ENCODE measurements at places on chromosomes 4 and X. TPM values are rescaled to one million over a fixed set of nuclear protein-coding genes. Genes with fewer than 3 reads are reported as not detected.

MMRN1 gene
- 3,426 TPM for total RNA-seq

GRCh38 chr4:5976921-5977320, 41.3 kb downstream of the C4orf50 start:
- no peak for DNase-seq

PCDH18 gene
- 0.38 TPM for total RNA-seq

- DNase-seq: no peak
Observed at GRCh38 chrX:124338733-124339514, 6.5 kb downstream of the TEX13D start.

DNA sequence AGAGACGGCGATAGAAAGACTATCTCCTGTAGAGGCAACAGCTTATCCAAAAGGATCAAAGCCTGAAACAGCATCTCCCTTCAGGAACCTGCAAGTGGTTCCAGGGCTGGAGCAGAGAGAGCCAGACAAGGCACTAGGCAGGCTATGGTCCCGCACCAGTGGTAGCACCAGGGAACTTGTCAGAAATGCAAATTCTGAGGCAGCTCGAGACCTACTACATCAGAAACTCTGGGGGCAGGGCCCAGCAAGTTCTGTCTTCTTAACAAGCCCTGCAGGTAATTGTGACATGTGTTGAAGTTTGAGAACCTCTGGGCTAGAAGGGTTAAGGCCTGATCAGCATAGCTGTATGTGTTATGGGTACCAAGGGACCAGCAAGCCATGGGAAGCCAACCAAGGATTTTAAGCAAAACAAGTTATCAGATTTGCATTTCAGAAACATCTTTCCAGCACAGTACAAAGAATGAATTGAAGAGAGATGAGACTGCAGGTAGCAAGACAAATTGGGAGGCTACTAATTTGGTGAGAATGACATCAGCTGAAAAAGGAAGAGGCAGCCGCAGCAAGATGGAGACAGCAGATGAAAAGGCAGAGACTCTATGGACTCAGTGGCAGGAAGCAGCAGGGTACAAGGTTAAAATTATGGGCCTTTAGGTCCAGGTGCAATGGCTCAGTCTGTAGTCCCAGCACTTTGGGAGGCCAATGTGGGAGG, 139.7 kb downstream of the TSPAN5 start:
- no peak for DNase-seq

DNA sequence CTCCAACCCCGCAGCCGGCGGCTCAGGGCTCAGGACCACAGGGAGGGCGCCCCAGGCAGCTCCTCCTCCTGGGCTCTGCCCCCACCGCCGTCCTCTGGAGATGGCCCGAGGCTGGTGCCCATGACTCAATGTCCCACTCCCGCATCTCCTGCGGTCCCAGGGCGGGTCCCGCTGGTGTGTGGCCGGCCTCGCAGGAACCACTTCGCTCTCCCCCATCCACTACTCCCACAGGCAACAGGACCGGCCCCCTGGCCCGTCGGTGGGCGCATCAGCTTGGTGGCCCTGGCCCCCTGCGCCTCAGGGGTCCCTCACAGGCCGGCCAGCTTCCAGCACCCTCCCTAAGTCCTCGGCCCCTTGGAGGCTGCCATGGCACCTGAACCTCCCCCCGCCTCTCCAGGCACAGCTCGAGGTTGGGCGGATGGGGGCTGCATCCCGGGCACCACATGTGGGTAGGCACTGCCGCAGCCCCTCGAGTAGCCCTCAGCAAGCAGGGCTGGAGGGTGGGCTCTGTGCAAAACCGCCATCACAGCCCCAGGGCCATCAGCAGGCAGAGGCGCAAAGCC, 22.8 kb upstream of the SPON2 start:
- no peak for DNase-seq

DNA sequence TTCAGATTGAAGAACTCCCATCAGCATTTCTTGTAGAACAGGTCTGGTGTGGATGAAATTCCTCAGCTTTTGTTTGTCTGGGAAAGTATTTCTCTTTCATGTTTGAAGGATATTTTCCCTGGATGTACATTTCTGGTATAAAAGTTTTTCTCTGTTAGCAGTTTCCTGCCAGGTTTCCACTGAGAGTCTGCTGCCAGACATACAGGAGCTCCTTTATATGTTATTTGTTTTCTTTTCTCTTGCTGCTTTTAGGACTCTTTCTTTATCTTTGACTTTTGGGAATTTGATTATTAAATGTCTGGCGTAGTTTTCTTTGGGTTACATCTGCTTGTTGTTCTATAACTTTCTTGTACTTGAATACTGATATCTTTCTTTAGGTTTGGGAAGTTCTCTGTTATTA, 486.5 kb downstream of the ARAP2 start:
- no peak for DNase-seq

DNA sequence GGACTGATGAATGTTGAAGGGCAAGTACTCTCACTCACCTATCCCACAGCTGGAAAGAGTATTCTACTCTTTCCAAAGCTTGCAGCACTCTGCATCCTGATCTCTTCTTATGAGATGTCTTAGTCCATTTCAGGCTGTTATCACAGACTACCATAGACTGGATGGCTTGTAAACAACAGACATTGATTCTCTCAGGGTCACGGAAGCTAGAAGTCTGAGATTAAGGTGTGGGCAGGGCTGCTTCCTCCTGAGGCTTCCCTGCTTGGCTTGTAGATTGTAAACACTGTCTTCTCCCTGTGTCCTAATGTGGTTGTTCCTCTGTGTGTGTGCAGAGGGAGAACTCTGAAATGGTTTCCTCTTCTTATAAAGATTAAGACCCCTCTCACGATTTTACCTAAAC, 131.2 kb downstream of the MXRA5 start:
- DNase-seq: no peak

DNA sequence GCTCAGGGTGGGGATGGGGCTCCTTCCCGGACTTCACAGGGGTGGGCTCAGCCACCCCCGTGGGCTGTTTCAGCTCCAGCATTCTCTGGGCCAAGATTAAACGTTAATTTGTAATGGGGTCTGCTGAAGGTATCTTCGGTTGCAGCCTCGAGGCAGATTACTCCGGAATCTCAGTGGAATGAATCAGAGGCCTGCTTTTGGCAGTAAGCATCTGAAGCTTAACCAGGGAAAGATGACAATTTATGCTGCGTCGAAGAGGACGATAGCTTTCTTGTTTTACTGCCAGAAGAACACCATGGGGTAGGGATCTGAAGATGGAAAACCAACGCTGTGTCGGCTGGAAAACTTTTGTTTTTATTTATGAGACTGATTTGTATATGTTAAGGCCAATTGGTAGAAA, 129.2 kb upstream of the MSX1 start:
- no peak for DNase-seq

GRCh38 chr4:120281581-120281980, 214.9 kb upstream of the MAD2L1 start:
- no peak for DNase-seq

- no peak for DNase-seq
Observed at GRCh38 chr4:4818415-4819212, 40.9 kb upstream of the MSX1 start.
